ENCODE measurements at places on chromosomes 16 and 17.

DNA sequence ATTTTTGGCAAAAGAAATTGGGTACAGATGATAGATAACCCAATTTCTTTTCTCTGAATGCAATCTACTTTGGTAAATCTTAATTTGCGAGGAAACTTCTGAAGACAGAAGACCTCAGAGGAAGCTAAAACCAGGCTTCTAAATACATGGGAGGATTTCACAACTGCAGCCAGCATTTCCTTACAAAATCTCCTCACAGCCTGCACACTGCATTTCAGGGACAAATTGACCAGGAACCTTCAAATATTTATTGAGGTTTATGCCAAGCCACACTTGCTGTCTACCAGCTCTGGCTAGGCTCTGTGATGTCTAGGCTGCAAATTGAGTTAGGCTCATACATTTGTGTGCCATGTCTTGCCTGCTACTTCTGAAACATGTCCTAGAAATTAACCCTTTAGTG is 167.3 kb upstream of the CDH5 start:
- DNase-seq = no peak

- DNase-seq = no peak
Measured at GRCh38 chr17:75755205-75755901, 9.6 kb downstream of the GALK1 start.

DNA sequence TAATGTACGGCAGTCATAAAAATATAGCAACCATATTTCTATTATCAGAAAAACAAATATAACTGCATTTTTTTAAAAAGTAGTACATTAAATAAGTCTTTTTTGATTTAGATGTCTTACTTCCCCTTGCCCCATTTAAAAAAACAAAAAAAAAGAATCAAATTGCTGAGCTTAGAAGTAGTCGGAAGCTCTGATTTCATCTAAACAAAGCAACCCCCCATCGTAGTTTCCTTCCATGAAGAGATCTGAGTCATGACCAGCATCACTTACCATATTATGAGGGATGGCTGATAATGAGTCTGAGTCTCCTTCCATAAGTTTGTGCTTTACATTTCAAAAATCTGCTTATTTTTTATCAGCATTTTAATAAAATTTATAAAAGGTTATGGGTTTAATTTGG is 86.2 kb downstream of the ITFG1 start:
- DNase-seq = no peak

- DNase-seq = no peak
Measured at GRCh38 chr16:56883586-56883985, 18.6 kb downstream of the SLC12A3 start.

DNA sequence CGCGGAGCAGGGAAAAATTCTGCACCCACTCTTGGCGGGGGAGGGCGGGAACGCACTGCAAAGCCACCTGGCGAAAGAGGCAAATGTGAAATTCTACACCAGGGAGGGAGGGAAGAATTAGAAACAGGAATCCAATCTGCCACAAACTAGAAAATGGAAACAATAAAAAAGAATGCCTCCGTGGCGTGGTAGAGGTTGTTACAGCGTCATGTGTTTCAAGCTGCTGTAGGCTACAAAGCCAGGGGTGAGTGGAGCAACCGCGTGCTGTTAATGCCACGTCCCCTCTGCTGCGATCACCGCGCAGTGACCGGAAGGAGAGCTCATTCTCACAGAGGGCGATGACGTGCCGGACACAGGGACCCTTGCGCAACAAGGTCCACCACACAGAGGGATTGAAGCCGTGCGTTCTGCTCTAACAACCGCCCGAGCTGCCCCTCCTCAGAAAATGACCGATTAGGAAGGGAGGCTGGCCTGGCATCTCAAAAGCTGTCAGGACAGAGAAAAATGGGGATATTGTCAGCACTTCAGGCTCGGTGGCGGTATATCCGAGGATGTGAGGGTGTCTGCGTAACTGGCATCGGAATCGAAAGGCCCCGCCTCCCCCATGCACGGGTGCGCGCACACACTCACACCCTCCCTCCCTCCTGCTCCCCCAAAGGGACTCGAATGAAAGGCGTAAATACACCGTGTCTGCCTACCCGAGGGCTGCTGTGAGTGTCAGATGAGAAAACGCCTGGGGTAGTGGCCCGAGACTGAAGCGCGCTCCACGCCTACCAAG is 70.8 kb upstream of the TNRC6C start:
- DNase-seq = peak; percentile 56

DNA sequence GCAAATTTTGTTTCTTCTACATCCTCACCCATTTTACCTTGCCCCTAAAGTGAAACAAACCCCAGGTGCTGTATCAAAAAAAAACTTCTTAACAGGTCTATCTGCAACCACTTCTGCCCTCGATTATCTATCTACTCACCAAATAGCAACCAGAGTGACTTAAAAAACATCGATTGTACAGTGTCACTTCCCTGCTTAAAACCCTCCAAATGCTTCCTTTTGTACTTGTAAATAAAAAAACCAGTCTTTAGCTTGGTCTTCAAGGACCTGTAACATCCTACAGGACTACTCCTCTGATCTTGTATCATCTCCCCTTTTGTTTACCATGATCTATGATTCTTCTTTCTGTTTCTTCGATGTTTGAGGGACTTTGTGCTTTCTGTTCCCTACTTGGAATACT is 82.7 kb upstream of the CORO6 start:
- no peak for DNase-seq

GRCh38 chr17:1203967-1204291 is 24.1 kb upstream of the ABR start:
- no peak for DNase-seq

DNA sequence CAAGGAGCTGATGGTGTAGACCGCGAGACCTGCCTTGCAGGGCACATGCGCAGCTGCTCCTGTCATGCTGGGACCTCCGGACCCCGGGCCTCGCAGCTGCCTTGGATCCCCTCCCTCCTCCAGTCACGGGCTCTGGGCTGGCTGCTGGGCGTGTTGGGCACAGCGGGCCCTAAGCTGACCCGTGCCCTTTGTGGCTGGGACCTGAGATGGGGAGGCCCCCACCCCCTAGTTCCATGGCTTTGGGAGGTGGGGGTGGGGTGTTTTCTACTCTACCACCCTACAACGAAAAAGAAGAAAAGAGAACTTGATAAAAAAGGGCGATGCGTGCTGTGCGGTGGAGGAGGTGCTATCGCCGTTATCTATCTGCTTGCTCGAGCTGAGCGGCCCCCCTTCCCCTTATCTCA is 14.5 kb downstream of the ZFPM1 start:
- DNase-seq = no peak

DNA sequence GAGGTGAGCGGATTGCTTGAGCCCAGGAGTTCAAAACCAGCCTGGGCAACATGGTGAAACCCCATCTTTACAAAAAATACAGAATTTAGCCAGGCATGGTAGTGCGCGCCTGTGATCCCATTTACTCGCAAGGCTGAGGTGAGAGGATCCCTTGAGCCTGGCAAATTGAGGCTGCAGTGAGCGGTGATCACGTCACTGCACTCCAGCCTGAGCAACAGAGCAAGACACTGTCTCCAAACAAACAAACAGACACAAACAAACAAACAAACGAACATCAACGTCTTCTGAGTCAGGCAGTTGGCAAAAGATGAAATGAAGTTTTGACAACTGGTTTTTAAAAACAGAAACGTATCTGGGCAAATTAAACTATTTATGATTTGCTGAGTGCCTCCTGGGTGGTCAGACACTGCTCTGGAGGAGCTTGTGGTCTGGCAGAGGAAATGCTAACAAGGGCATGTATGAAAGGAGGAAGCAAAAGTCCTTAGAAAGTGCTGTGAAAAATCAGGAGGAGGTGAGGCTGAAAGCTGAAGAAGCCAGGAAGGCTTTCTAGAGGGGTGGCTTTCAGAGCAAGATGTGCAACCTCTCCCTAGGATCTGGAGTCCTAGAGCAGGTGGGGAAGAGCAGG is 10.2 kb upstream of the KRT20 start:
- no peak for DNase-seq

- no peak for DNase-seq
Measured at GRCh38 chr17:82110298-82110697, 12.3 kb upstream of the FASN start.

- no peak for DNase-seq
Measured at GRCh38 chr16:57940382-57940966, 30.5 kb downstream of the CNGB1 start.

GRCh38 chr16:67871256-67871655 is 1.6 kb upstream of the EDC4 start:
- DNase-seq = no peak

GRCh38 chr17:12422651-12423050 is 243.0 kb upstream of the MYOCD start:
- DNase-seq = no peak

DNA sequence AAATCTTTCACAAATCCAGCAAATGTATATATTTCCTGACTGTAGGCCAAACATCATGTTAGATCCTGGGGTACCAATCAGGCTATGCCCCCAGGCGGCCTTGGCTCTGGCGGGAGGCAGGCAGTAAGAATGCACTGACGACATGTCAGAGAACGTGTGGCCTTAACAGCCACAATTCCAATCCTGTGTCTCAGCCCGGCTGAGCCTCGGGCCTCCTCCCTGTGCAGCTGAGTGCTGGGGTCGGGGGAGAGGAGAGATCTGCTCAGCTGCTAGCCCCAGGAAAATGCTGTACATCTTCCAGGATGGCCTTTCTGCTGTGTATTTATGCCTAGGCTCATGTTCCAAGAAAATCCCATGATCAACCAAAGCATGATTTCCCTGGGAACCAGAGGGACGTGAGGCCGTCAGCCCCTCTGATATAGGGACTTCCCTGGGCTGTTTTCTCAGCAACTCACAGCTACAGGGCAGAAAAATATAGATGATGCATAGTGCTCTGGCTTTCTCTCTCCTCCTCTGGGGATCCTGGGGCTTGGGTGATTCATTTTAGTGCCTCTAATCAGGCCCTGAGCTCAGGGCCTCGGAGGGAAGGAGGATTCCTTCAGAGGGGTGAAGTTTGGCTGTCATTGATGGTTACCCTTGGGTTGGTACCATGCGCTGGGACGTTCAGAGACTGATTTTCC is 604.0 kb downstream of the HS3ST4 start:
- no peak for DNase-seq

GRCh38 chr17:66000216-66000615 is 191.7 kb downstream of the CEP112 start:
- DNase-seq = no peak

DNA sequence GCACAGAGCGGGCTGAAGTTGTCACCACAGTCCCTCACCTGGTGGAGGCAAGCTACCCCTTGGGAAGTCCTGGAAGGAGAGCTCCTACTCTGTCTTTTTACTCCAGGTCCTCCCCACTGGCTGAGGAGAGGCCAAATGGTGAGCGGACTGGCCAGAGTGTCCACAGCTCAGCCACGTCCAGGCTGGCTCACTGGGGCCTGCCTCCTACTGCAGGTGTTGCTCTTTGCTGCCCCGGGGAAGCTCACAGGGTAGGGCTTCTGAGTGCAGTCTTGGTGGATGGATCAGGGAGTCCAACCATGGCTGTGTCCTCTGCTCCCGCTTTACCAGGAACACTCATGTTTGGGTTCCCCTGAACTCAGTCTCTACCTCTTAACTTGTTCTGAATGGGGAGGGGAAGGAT is 2.7 kb downstream of the B9D1 start:
- DNase-seq = no peak
